ENCODE measurements at places on chromosomes 3 and 15.
A peak's percentile ranks its signal among the peaks of the same experiment; 100 is the strongest.

DNA sequence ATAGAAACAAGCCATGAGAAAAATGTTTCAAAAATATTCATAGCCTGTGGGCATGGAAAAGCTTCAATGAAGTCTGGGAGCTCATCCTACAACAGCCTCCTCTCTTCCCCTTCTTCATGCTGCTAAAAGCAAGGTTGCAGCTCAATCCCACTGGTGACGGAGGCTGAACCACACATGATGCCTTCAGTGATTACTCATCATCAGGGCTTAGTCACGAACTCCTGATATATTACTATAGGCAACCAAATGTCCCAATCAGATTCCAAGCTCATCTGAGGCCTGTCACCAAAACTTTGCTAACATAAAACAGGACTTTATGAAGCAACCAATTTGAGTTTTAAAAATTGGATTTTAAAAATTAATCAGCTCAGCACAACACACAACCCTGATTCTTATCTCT, 24.0 kb upstream of the SLC24A5 start:
- peak; percentile 80 for DNase-seq

- DNase-seq, result no peak
Observed at GRCh38 chr3:18765662-18766061, 340.5 kb upstream of the SATB1 start.

GRCh38 chr15:79610021-79610420, 177.9 kb downstream of the MINAR1 start:
- DNase-seq, result no peak

GRCh38 chr15:55289011-55289745, 435 bp downstream of the RAB27A start:
- no peak for DNase-seq

DNA sequence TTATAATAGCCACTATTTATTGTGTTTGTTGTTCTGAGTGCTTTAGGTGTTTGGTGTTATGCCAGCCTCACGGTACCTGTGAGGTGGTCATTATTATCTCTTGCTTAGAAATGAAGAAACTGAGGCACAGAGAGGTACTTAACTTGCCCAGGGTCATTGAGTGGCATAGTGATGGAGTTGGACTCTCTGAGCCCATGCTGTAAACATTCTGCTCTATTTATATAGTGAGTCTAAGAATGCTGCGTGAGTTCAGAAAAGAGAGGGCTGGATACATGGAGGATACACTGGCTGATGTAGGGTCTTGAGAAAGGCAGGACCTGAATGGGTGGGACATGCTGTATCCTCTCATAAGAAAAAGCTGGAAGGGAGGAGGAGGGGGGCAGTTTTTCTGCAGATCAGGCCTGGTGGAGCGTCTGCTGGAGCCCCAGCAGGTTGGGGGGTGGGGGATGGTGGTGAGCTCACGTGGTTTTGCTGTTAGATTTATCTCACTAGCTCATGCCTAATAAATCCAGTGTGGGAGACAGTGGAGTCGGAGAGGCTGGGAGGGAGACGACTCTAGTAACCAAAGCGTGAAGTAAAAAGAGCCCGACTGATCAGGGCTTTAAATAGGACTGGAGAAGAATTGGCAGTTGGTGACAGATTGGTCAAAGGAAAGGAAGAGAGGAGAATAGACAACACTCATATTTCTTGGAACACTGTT, 16.0 kb downstream of the MED12L start:
- DNase-seq, result no peak

GRCh38 chr3:151383111-151383510, 1.4 kb downstream of the P2RY12 start:
- DNase-seq, result no peak

GRCh38 chr3:5431811-5432378, 244.4 kb downstream of the EDEM1 start:
- DNase-seq, result no peak

DNA sequence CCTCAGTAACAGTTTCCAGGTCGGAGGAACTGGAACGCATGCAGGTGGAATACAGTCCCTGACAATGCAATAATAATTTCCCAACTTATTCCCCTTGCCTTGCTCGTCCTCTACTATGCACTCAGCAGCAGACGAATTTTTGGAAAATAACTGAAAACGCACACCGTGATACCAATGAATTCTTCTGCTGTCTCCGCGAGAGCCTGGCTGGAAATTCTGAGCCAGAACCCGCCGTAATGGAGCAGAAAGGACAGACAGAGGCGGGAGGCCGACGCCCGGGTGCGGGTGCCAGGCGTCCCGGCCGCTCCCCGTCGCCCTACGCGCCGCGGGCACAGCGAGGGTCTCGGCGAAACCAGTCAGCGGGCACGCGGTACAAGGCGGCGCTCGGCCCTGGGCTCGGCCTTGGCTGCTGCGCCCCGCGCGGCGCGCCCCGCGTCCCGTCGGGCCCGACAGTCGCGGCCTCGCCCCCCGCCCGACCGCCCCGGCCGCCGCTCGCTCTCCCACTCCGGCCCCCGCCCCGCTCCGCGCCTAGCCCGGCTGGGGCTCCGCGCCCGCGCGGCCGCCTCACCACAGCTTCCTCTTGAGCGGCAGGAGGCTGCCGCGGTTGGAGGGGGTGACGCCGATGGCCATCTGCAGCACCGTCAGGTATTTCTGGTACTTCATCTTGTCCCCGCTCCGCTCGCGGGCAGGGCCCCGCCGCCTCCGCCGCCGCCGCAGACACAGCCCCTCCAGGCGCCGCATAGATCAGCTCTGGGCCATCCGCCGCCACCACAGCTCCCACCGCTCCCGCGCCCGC, 114.5 kb upstream of the GOLGA8J start:
- no peak for DNase-seq

DNA sequence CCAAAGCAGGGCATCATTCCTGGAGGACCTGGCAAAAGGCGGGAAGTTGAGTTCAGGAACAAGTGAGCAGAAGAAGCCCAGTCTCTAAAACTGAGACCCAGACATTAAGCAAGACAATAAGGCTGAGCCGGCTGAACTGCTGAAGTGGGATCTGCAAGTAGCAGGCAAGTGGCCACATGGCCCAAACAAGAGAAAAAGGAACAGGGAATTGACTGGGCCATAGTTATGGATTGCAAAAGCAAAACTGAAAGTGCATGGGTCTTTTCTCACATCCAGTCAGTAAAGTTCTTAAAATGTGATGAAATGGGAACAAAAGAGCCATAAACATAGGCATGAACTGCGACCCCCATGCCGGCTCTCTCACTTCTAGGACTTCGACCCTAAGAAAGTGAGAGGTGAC, 101.2 kb downstream of the SCN11A start:
- DNase-seq, result no peak

GRCh38 chr3:119508172-119508845, 10.0 kb downstream of the TIMMDC1 start:
- no peak for DNase-seq

DNA sequence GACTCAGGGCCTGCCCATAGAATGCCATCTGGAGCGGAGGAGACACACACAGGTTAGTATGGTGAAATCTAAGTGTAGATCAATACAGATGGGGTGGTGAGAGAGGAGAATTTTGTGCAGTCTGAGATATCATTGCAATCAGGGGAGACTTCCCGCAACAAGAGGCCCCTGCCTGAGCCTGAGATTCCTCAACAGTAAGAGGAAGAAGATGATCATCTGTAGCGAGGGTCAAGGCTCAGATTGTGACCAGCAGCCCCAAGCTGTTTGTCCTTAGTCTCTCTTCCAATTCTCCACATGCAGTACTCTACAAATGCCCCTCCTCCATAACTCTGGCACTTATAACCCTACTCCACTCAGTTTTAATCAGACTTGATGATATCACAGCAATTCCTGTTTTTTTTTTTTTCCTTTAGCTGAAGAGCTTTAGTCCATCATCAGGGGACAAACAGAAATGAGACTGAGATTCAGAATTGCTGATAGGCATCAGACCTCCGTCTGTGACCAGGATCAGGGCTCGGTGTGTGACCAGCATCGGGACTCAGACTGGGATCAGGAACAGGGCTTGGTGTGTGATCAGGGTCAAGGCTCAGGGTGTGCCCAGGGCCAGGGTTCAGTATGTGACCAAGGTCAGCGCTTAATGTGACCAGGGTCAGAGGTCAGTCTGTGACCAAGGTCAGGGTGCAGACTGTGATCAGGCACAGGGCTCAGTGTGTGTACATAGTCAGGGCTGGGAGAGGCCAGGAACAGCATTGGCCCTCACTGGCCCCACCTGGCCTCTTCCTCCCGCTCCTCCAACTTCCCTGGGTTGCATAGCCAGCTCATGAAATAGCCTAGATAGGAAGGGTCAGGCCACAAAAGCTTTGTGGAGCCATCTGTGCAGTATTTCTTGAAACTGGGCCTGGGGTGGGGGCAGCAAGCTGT, 14.1 kb downstream of the LOXL1 start:
- DNase-seq, result no peak

DNA sequence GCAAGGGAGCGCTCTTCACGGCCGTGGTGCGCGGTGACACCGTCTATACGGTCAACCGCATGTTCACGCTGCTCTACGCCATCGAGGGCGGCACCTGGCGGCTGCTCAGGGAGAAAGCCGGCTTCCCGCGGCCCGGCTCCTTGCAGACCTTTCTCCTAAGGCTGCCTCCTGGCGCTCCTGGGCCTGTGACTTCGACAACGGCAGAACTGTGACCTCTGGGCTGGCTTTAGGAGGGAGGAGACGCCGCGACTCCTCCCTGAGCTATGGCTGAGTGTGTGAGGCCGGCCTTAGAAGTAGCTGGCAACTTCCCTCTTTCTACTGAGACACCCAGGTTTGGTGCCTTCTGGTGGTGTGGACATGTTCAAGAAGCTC, 1.4 kb downstream of the KBTBD13 start:
- peak; percentile 15 for DNase-seq

GRCh38 chr3:39344746-39345344, 15.3 kb downstream of the CCR8 start:
- no peak for DNase-seq

GRCh38 chr3:18837137-18837755, 311.1 kb upstream of the KCNH8 start:
- no peak for DNase-seq

GRCh38 chr3:120143676-120144075, 49.4 kb upstream of the GSK3B start:
- DNase-seq, result no peak

- DNase-seq, result no peak
Observed at GRCh38 chr3:99624496-99625236, 13.7 kb upstream of the COL8A1 start.

DNA sequence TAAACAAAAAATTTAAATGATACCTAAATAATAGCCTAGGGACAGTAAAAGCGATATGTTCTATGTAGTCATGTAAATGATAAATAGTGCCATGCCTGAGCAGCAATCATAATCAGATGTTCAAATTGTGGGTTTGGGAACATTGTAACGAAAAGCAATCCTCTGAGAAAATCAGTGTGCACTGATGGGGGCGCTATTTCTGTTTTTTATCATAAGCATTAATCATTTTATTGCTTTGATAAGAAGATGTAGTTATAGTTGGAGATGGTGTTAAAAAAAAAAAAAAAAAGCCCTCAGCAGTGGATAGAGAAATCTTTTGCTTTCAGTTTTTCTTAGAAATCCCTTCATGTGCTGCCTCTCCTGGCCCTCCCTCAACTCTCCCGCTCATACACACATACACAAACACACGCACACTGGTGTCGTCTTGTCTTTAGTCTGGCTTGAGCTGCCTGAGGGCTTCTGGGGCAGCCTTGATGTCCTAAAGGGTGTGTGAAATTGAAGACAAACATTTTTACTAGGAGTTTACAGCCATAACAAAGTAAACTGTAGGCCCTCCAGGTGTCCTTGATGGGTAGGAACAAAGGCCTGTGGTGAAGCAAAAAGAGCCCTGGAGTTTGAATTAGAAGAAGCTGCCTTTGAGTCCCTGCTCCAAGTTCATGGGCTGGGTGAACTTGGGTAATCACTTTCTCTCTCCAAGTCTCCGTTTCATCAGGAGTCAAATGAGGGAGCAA, 428.1 kb downstream of the SOX2 start:
- no peak for DNase-seq

DNA sequence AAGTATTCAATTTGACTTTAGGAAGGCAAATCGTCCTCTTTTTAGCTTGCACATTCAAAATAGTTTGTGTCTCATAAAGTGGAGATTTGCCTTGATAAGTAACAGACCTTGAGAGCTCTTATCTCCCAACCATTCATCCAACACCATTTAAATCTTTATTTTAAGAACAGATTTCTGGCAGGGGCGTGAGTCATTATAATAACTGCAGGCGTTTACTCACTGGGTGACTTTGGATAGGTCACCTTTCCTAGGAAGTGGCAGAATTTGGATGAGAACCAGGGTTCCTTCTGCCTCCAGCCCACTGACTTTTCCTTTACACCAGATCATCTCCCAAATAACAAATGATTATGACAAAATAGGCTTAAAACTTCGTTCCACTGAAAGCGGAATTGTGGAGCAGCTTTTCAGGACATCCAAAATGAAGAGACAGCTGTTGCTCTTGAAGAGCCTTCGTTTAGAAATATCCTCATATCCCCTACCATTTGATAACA, 5.0 kb downstream of the LMCD1 start:
- DNase-seq, result no peak

DNA sequence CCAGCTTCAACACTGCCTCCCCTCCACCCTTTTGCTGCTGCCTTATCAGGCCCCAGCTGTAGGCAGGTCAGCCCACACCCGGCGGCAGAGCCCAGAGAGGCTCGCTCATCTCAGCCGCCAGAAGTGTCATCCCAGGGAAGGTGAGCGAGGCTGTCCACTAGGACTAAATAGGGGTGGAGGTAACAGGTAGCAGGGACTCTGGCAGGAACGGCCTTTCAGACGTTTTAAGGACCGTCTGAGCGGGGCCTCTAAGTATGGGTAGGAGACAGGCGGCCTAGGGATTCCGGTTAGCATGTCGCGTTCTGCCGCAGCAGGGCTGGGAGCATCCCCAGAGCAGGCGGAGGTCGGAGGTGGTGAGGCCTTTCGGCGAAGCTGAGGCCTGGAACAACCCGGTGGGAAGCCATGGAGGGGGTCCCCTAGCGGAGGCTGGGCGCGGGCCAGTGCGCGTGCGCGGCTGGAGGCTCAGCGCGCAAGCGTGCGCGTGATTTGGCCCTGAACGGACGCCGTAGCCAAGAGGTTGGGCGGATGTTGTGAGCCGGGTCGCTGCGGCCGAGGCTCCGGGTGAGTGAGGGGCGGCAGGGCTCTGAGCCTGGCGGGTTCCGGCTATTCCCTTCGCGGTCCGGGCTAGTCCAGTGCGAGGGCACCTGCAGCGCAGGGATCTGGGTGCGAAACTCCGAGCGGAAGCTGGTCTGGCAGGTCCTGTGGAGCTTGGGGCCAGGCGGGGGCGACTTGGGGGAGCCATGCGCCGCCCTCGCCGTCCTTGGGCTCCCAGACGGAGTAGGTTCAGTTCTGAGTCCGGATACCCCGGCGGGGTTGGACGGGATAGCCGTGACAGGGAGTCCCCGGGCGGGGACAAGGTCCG, at the start of the genes MST1 and RNF123:
MST1 (minus strand) TSS at position 429 of the 862 bp plus-strand sequence. CDS start 783 bp downstream, outside the sequence.
RNF123 (plus strand) TSS at position 512 of the 862 bp plus-strand sequence. CDS start 1,609 bp downstream, outside the sequence.
- DNase-seq, result peak; percentile 81

GRCh38 chr3:178947738-178948137, 123.9 kb downstream of the ZMAT3 start:
- DNase-seq, result no peak

DNA sequence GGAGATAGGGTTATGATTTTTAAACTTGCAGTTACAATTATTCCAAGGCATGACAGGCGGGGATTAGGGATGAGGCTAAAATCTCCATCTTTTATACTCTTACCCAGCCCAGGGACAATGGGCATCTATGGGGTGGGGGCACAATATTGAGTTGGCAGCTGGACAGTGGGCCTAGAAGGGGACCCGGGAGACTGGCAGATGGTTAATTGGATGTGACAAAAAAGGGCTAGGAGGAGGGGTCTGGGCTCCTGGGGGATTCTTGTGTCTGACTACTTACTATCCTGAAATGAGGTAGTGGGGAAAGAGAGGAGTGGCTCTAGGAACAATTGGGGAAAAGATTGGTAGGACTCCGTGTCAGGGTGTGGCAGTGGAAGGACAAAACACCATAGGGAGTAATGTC, 53.0 kb upstream of the ROPN1 start:
- no peak for DNase-seq

- DNase-seq, result no peak
Observed at GRCh38 chr15:43519196-43519595, 1.8 kb downstream of the MAP1A start.

- no peak for DNase-seq
Observed at GRCh38 chr15:39300451-39301153, 280.3 kb upstream of the THBS1 start.

Data from fibroblast of skin of left quadriceps (primary cell).